Activated CD8-positive, alpha-beta memory T cell treated with anti-CD3 and anti-CD28 coated beads for 1 hour (primary cell): ENCODE measurements at places on chromosomes 7 and 10.

- DNase-seq: no peak
Measured at GRCh38 chr10:112687647-112688046, 240.6 kb downstream of the VTI1A start.

DNA sequence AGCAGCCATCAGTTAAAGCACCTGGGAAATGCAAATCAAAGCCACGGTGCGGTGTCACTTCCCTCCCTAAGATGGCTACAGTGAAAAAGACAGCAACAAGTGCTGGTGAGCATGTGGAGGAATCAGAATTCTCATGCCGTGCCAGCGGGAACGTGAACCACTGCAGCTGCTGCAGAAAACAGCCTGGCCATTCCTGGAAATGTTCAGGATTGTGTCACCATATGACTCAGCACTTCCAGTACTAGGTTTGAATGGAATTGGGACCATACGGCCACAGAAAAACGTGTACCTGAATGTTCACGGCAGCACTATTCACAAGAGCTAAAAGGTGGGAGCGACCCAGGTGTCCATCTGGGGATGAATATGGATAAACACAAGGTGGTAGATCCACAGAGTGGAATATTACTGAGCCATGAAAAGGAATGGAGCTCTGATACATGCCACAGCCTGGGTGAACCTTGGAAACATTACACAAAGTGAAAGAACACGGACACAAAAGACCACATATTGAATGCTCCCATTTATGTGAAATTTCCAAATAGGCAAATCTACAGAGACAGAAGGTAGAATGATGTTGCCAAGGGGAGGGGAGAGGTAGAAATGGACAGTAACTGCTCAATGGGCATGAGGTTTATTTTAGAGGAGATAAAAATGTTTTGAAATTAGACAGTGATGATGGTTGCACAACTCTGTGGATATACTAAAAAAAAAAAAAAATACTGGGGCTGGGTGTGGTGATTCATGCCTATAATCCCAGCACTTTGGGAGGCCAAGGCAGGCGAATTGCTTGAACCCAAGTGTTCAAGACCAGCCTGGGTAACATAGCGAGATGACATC lies 61.6 kb downstream of the MICALL2 start:
- no peak for DNase-seq

GRCh38 chr7:140235114-140235513 lies 58.3 kb upstream of the KDM7A start:
- DNase-seq: no peak

GRCh38 chr10:131041441-131041840 lies 270.1 kb downstream of the TCERG1L start:
- no peak for DNase-seq

- no peak for DNase-seq
Measured at GRCh38 chr10:86652361-86653202, 1.8 kb upstream of the OPN4 start.

DNA sequence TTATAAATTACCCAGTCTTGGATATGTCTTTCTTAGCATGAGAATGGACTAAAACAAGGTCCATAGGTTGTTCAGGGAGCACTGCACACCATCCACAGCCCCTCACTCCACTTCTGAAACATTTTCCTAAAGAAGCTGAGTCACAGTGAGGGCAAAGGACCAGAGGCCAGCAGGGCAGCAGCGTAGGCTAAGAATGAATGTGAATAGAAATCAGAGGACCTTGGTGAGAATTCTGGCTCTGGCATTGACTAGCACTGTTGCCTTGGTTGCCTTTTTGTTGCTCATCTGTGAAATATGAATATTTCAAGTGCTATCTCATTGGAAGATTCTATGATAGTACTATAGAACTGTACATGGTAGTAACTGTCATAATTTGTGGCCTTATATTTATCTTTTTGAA lies 41.7 kb upstream of the TOMM7 start:
- no peak for DNase-seq

- no peak for DNase-seq
Measured at GRCh38 chr7:133614251-133614650, 361.4 kb downstream of the EXOC4 start.
